ENCODE measurements at places on chromosomes 16 and 17. TPM values are rescaled to one million over a fixed set of nuclear protein-coding genes. Genes with fewer than 3 reads are reported as not detected.

DNA sequence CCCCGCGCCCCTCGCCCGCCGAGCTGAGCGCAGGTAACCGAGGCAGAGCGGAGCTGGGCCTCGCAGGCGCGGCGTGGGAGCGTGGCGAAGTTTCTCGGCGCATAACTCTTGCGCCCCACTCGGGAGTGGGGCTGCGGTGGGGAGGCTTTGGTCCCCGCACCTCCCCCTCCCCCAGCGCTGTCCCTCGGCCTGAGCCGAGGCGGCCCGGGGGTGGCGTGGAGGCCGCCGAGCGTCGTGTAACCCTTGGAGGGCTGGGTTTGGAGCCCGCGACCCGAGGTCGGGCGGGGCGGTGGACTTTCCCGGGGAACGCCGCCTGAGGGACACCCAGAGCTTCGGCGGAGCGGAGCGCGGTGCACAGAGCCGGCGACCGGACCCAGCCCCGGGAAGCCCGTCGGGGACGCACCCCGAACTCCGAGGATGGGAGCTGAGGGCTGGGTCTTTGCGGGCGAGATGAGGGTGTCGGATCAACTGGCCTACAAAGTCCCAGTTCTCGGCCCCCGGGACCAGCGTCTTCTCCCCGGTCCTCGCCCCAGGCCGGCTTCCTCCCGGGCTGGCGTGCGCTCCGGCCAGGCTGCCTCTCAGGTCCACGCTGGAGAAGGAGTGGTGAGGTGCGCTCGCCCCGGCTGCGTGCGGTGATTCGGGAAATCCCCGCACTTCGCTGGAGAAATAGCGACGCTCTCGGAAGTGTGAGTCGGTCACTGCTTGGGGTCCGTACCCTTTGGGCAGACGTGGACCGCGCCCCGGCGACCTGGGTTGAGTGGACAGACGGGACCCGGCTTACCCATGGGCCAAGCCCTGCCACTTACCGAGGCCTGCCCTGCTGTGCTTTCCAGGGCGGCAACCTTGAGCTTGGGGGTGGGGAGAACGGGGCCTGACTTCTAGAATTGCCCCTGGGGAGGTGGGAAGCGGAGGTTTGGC, 168.4 kb downstream of the RAB11FIP4 start:
- no peak for DNase-seq

DNA sequence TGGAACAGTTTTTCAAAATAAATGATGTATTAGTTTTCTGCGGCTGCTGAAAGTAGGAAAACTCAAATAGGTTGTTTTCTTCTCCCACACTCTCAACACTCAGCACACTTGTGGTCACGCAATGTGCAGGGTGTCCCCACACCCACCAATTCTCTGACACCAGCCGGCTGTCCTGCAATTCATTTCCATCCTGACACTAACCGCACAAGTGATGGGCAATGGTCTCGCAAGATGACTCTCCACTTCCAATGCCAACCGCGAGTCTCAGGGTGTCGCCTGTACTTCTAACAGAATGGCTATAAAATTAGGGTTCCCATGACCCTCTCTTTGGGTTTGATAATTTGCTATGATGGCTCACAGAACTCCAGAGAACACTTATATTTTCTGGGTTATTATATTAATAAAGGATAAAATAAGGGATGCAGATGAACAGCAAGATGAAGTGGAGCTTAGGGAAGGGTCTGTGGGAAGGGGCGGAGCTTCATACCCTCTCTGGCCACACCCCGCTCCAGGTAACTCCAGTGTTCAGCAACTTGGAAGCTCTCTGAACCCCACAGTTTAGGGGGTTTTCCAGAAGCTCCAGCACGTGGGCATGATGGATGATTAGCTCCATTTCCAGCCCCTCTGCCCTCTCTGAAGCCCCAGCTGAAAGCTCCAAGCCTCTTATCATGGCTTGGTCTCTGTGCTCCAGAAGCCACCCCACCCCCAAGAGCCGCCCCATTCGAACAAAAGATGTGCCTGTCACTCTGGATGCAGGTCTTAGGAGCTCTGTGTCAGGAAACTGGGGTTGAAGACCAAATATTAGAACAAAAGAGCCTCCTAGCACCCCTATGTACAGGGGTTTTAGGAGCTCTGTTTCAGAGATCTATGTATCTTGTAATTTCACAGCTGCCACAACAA, 19.8 kb downstream of the TAF1C start:
- no peak for DNase-seq

- DNase-seq, result no peak
These were observed 300.6 kb downstream of the SOX9 start for GRCh38 chr17:72421128-72422092.

- DNase-seq, result no peak
These were observed 44.0 kb downstream of the EPN2 start for GRCh38 chr17:19281161-19281560.

DNA sequence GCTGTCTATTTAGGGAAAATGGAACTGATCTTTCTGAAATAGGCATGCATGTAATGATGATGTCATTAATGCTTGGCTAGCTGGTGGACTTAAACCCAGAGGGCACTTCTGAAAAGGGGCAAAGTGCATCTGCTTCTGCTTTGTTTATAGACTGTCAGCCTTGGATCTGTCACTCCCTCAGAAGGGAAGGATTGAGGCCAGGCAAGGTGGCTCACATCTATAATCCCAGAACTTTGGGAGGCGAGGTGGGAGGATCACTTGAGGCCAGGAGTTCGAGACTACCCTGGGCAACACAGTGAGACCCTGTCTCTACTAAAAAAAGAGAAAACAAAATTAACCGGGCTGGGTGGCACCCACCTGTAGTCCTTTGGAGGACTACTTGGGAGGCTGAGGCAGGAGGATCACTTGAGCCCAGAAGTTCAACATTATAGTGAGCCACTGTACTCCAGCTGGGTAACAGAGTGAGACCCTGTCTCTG, 185.5 kb downstream of the WWOX start:
- DNase-seq, result no peak

DNA sequence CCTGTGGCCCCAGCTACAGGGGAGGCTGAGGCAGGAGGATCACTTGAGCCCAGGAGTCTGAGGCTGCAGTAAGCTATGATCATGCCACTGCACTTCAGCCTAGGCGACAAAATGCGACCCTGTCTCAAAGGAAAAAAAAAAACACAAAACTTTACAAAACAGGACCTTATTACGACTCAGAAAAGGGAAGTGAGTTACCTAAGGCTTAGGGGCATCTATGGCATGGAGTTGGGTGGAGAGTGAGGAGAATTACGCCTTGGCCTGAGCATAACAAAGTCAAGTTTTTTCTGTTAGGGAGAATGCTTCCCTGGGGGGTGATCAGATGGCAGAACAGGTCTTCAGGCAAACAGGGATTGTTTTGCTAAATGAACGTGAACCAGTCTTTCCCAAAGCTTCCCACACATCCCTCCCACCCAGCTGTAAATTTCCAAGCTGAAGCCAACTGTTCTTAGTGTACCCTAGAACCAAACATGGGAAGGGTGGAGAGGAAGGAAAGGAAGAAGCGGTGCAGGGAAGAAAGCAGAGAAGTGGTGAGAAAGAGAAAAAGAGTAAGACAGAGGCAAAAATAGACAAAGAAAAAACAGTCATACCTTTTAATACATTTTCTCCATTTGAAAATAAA, 24.6 kb upstream of the TNRC6C start:
- DNase-seq, result no peak

DNA sequence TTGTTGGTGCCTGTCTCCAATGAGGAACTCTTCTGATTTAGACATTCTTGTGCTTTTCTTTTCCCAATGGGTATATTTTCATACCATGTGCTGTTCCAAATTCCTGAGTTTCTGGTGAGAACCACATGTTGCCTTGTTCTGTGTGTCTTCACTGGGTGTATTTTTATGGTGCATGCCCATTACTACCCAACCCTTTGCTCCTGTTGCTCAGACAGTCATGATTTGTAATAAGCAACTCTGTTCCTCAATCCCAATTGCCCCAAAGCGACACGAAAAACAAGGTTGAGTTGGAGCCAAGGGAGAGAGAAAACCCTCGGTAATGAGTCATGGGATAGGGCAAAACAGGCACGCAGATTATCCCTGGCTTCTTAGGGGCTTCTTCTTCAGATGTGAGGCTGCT, 101.8 kb downstream of the ABCA8 start:
- no peak for DNase-seq

DNA sequence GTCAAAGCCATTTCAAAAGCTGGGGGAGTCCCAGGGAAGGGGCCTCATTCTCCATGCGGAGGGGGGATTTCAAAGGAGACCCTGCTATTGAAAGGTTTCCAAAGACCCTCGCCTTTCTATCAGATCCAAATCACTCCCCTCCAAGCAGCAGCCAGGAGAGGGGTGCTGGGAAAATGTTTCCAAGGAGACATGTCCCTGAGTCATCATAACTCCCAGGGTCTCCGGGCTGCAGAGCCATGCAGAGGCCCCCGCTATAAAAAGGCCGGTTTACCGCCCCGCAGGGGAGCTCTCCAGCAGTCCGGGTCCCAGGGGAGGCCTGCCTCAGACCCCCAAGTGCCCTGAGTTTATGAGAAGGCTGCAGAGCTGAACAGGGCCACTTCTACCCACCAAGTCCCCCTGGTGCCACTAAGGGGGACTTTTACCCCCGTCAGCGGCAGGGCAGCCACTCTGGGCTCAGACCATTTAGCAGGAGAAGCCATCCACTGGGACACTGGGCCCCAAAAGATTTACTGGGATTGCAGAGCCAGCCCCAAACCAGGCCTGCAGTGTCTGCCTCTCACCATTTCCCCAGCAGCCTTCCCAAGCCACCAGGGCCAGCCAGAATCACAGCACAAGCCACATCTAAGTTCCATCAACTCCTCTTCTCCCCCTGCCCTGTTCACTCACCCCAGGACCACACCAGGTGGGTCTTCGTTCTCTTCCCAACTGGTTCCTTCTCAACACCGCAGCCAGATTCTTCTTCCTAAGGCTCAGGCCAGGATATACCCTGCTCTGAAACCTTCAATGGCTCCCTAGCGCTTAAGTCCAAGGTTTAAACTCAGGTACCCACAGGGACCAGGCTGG, 234.4 kb downstream of the ZNF423 start:
- no peak for DNase-seq

GRCh38 chr16:66485376-66485775, 58.3 kb downstream of the BEAN1 start:
- no peak for DNase-seq

DNA sequence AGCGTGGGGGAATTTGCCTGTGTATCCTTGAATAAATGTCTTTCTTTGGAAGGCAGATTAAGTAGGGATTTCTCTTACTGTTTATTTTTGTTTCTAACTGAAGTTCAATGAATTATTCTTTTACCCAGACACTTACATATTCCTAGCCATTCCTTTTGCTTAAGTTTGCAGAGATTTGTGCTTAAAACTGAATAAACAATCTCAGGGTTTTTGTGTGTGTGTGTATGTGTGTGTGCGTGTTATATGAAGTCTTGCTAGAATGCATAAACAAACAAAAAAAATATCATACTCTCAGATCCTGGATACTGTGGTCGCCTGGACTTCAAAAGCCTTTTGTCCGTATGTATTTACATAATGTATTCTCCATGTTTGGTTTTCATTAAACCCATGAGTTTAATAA, 672.8 kb downstream of the MAF start:
- DNase-seq, result no peak

- DNase-seq, result no peak
These were observed 80.0 kb upstream of the CDH5 start for GRCh38 chr16:66286527-66286926.

DNA sequence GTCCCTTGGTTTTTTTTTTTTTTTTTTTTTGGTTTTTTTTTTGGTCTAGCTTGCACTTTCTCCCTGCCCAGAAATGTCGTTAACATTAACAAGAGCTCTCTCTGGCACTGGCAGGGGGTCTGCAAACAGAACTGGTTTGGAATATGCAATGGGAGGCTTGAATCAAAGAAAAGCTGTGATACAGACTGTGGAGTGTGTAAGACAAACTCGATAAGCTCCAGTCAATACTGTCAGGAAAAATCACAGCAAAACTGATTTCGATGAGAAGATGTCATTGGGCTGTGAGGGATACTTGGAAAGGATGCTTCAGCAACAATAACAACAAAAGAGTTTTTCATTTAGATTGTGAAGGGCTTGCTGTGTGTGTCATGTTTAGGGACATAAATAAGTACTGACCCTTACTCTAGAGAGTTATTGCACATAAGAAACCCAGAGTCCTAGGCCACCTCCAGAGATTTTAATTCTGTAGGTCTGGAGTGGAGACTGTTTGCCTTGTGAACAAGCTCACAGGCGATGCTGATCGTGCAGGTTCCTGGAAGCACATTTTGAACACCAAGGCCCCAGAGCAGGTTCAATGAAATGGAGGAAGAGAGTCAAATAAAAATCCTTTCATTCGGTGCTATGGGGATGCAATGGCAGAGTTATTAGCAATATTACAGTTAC, 470.7 kb upstream of the RBFOX1 start:
- DNase-seq, result no peak

DNA sequence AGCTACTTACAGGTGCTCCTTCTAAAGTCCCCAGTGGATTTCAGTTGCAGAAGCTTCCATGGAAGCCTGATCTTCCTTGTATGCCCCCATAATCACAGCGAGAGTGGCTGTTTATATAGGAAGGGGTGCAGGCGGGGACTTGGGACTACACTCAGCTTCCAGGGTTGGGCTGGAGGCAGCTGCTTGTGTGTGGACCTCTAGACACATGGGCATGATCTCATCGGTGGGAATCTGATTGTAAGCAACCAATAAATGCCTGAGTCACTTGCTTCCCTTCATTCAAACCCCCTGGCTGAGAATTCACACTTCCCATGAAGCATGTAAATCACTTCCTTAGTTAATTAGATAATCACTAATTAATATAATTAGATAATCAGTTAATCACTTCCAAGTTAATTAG, 1.0 kb upstream of the KRT20 start:
- DNase-seq, result no peak

Gene GGT6
- not detected for total RNA-seq

Gene SLFN13
- total RNA-seq, result under 0.01 TPM

Gene CTRB1
- not detected for total RNA-seq

Gene PYY
- total RNA-seq, result not detected

Gene LGALS3BP
- total RNA-seq, result 10.6 TPM

Gene HBM
- total RNA-seq, result 29.3 TPM

Gene CDH1
- 1.6 TPM for total RNA-seq

Gene IL21R
- 0.41 TPM for total RNA-seq

Gene ETV4
- 0.41 TPM for total RNA-seq

Gene FOXN1
- not detected for total RNA-seq

Gene DOC2A
- 11.8 TPM for total RNA-seq

Gene KRTAP17-1
- total RNA-seq, result not detected

Gene CLDN7
- total RNA-seq, result 0.82 TPM

Gene SCGB1C2
- not detected for total RNA-seq

Gene HOXB9
- total RNA-seq, result not detected

All from frontal cortex (tissue), 4 donors.